ENCODE measurements at places on chromosomes 12 and 14.

DNA sequence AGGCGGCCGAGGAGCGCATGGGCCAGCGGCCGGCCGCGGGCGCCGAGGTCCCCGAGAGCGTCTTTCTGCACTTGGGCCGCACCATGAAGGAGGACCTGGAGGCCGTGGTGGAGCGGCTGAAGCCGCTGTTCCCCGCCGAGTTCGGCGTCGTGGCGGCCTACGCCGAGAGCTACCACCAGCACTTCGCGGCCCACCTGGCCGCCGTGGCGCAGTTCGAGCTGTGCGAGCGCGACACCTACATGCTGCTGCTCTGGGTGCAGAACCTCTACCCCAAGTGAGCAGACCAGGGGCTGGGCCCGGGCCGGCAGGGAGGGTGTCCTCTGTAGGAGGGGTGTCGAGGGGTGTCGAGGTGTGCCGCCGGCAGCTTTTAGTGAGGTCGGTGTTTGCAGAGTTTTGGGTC lies 4.1 kb downstream of the TNFAIP2 start:
- DNase-seq: no peak

DNA sequence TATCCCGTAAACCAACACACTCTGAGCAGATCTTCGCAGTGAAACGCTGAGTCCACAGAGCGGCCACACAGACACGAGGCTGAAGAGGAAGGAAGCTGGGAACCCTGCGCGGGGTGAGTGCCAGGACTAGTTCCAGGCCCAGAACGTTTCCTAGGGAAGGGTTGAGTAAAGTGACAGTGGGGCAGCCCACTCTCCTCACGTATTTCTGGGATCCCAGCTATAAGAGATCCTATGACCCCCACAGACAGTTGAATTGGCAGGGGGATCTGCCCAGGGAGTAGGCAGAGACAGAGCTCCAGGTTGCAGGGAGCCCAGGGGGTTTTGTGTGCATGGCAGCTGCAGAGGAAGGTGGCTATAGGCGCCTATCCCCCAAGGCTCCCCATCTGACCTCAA lies 51.1 kb downstream of the GTF2A1 start:
- no peak for DNase-seq

GRCh38 chr14:96538990-96539317 lies 36.8 kb downstream of the PAPOLA start:
- DNase-seq: no peak

DNA sequence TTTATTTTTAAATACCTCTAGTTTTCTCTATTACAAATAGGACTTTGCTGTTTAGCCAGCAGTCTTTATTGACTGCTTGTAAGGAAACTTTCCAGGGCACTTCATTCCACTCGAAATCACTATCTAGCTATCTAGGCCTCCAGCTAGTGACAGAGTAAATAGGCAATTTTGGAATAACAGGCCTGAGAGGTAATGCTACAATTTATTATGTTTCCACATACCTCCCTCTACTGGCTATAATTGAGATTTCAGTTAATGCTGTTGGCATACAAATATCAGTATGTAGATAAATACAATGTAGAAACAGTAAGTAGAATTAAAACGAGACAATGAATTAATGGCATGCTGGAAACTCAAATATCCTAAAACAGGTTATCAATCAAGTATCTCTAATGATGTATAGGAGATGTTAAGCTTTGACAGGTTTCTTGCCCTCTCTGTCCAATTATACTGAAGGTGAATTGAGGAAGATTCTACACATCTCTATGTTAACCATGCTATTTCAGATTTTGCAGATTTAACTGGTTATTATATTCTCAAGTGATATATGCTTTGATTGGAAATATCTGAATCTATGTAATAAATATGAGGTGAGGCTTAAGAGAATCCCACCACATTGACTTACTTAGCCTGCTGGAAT lies 7.2 kb downstream of the DTD2 start:
- DNase-seq: no peak

GRCh38 chr12:130796985-130797686 lies 41.9 kb downstream of the STX2 start:
- DNase-seq: peak; percentile 7

DNA sequence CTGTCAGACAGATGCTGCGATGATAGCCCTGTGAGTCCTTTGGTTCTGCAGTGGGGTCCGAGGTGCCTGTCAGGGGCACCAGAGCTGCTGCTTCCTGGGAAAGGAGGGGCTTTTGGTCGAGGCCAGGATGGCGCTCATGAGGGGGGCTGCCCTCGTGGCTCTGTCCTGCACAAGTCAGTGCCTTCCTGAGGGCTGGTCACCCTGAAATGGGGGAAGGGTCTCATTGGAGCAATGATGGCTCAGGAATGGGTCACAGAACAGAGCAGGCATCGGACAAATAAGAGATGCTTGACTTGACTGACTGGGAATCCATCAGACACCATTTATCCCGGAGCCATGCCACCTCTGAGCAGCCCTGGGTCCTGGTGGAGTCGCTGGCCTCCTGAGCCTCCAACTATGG lies 121.9 kb downstream of the ADGRD1 start:
- no peak for DNase-seq

- DNase-seq: peak; percentile 18
These were observed 124.8 kb downstream of the SAMD4A start for GRCh38 chr14:54691525-54692283.

DNA sequence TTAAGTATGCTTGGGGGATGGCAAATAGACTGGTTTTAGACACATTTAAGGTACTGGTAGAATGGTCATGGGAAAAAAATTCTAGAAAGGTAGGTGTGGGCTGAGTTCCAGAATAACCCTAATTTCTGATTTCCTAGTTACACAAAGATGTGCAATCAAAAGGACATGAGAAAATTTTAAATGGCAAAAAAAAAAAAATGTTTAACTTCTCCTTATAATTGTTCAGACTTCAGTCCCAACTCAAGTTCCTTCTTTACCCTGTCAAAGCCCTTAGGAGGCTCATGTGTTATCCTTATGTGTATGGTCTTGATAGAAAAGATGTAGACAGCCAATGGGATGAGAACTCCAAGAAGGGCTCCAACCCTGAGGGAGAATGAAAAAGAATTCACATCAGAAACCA lies 153.3 kb upstream of the PLEKHG7 start:
- no peak for DNase-seq

DNA sequence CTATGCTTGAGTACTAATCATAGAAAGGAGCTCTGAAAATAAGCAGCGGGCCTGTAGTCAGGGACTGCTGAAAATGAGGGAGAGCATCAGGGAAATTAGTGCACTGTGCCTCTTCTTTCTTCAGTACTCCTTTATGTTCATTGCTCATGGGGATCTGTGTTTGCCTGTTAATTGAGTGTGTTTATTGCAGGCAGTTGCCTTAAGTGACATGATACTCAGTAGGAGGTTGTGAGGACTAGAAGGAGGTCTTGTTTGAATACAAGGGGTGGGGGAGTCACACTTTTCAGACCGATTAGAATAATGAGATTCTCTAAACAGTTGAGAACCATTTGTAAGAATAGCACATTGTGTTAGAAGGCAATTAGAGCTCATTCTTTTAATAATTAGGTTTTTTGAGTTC lies 102.6 kb upstream of the SLCO1C1 start:
- no peak for DNase-seq

- DNase-seq: no peak
These were observed 45.6 kb downstream of the AACS start for GRCh38 chr12:125110641-125111360.

- no peak for DNase-seq
These were observed 119.0 kb downstream of the ESR2 start for GRCh38 chr14:64174922-64175782.

Data from activated T-helper 1 cell treated with Interleukin-2 at 50 U/mL for 16 hours (primary cell).